ENCODE measurements at places on chromosomes 2 and 18.

DNA sequence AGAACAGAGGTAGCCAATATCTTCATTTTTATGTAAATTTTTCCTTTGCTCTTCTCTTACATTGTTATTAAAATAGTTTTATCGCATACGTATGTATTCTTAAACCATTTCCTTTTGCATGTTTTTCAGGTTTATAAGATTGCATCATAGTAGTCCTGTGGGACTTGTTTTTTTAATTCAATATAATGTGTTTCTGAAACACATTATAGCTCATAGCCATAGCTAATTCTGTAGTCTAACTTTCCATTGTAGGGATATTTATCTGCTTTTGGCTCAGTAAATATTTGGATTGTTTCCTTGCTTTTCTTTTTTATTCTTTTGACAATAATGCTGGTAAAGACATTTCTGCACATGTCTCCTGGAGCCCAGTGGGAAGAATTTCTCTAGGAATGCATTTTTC lies 484.3 kb downstream of the PTPRM start:
- DNase-seq = no peak

DNA sequence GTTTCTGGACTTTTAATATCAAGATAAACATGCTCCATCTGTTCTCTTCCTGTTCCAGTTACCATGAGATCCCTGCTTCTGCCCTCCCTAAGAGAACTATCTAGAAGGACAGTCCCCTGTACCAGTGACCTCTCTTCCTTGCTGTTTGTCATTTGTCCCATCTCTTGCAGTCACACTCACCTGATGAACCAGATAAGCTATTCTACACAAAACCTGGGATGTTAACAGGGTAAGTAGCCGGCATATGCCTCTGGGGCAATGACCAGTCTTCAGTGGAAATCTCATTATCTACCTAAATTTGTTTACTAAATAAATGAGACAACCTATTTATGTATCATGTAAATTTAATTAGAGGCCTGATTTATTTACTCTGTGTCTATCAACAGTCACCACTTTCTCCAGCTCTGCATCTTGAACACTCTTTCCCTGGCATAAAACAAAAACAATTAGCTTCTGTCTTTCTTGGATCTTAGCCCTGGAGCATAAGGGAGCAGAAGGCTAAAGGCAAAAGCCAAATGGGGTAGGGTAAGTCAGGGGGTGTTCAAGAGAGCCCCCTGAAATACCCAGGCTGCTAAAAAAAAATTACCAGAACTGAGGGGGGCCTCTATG lies 337.7 kb downstream of the ALK start:
- DNase-seq = no peak

- no peak for DNase-seq
Observed at GRCh38 chr18:42264497-42264896, 309.5 kb downstream of the PIK3C3 start.

GRCh38 chr2:81436256-81436655 lies 1131.7 kb upstream of the LRRTM1 start:
- DNase-seq = no peak

DNA sequence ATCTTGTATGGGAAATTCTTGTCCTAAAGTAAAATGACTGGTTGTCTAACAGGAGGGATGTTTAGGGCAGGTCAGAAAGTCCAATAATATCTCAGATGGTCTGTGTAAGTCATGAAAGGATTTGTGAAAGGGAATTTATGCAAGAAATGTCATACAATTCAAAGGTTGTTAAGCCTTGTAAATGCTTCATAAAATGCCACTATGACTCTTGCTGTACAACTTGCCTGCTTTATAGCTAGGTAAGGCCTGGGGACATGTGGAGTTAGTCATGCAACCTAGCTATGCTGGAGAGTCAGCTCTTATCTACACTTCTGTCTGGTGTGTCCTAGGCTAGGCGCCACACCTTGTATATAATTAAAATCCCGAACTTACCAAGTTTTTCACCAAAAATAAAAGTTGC lies 36.9 kb upstream of the VWA3B start:
- no peak for DNase-seq

GRCh38 chr2:160051371-160051800 lies 11.0 kb downstream of the PLA2R1 start:
- no peak for DNase-seq

- no peak for DNase-seq
Observed at GRCh38 chr2:118638453-118638852, 209.0 kb downstream of the EN1 start.

- DNase-seq = no peak
Observed at GRCh38 chr2:74982577-74982976, 24.1 kb downstream of the POLE4 start.

- DNase-seq = no peak
Observed at GRCh38 chr2:46120792-46121555, 176.2 kb upstream of the EPAS1 start.

- DNase-seq = no peak
Observed at GRCh38 chr2:228556717-228557116, 375.2 kb upstream of the SPHKAP start.

- no peak for DNase-seq
Observed at GRCh38 chr2:207401338-207401737, 128.4 kb upstream of the CREB1 start.

DNA sequence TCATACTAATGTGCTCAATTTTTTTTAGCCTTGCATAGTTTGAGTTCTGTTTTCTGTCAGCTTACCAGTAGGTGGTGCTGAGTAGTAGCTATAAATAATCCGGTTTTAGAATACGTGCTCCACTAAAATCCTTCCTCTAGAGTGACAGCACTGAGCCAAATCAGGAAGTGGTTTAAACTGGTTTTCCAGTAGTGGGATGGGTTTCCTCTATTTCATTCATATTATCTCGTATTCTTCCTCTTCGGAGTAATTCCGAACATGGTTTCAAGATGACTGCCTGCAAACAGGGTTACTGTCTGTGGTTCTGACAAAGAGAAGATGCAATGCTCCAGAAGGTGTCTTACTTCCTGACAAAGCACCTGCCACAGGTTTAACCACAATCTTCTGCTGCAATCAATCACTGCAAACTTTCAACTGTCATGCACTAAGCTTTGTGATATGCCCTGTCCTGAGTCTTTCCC lies 496.9 kb upstream of the VRK2 start:
- DNase-seq = no peak

DNA sequence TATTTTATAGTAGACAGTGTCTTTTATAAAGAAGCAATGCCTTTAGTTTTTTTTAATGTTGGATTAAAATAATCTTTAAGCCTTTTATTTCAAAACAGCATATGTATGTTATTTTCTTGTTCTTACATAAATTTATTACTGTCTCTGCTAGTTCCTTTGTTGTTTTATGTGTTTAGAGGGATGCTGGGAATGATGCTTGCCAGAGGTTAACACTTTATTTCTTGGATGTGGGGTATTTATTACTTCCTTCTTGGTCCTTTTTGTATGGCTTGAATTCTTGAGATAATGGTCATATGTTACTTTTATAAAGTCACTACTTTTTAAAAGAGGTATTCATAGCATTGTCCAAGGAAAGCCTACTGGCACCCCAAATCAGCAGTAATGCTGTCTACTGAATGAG lies 63.1 kb downstream of the ANKRD12 start:
- DNase-seq = no peak

GRCh38 chr2:141610564-141611175 lies 520.1 kb downstream of the LRP1B start:
- no peak for DNase-seq

- no peak for DNase-seq
Observed at GRCh38 chr2:231190531-231191197, 7.8 kb upstream of the ARMC9 start.

GRCh38 chr2:20507166-20507692 lies 60.4 kb downstream of the RHOB start:
- no peak for DNase-seq

DNA sequence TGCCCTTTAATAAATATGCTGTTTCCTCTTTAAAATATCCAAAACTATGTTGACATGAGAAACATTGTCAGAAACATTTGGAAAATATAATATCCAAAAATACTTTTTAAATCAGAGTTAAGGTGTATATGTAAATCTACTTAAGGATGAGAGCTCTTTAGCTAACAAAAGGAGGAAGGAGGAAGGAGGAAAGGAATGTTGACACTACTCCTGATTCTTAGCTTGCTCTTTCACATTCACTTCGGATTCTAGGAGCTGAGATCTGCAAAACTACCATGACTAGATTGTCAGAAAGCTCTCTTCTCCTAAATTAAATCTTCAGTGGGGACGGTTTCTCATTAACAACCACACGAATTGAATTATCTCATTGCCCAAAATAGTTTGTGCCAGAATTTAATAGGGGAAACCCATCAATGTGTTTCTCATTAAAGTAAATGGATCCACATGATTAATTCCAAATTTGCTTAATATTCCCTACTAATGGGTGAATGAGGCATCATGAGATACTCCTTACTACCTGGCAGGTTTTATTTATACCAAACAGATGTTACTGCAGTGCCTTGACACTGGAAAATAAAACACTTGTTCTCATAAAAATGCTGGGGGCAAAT lies 509.1 kb downstream of the MBD2 start:
- DNase-seq = no peak

GRCh38 chr2:71456617-71457016 lies 3.3 kb downstream of the DYSF start:
- DNase-seq = no peak

GRCh38 chr18:55161916-55162315 lies 202.7 kb upstream of the CCDC68 start:
- no peak for DNase-seq

DNA sequence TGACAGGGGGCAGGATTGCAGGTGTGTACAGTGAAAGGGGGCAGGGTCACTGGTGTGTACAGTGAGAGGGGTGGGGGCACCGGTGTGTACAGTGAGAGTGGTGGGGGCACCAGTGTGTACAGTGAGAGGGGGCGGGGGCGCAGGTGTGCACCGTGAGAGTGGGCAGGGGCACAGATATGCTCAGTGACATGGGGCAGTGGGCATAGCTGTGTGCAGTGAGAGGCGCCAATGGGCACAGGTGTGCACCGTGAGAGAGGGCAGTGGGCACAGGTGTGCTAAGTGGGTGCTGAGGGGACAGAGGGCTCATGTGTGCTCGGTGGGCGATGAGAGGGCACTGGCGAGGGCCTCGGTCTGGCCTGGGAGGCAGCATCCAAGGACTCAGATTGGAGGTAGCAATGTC lies 63.0 kb downstream of the GREB1 start:
- no peak for DNase-seq

DNA sequence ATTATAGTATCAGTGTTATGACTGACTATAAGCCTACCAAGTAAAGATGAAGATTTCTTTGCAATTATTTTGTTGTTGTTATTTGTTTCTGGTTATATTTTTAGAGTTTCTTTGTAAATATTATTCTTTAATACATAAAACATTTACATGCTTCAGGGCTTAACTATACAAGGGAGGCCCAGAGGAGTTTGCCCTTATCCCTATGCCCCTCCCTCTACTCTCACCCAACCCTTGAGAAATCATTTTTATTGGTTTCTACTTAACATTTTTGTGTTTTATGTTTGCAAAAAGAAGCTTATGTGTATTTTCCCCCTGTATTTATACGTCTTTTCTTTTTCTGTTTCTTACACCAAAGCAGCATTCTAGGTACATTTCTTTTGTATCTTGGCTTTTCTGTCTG lies 30.5 kb downstream of the MRPS9 start:
- DNase-seq = no peak

GRCh38 chr2:23777826-23778225 lies 149.1 kb downstream of the ATAD2B start:
- DNase-seq = no peak

- no peak for DNase-seq
Observed at GRCh38 chr2:78845664-78846185, 179.8 kb upstream of the REG3G start.

- no peak for DNase-seq
Observed at GRCh38 chr2:42971947-42972736, 179.8 kb upstream of the HAAO start.

DNA sequence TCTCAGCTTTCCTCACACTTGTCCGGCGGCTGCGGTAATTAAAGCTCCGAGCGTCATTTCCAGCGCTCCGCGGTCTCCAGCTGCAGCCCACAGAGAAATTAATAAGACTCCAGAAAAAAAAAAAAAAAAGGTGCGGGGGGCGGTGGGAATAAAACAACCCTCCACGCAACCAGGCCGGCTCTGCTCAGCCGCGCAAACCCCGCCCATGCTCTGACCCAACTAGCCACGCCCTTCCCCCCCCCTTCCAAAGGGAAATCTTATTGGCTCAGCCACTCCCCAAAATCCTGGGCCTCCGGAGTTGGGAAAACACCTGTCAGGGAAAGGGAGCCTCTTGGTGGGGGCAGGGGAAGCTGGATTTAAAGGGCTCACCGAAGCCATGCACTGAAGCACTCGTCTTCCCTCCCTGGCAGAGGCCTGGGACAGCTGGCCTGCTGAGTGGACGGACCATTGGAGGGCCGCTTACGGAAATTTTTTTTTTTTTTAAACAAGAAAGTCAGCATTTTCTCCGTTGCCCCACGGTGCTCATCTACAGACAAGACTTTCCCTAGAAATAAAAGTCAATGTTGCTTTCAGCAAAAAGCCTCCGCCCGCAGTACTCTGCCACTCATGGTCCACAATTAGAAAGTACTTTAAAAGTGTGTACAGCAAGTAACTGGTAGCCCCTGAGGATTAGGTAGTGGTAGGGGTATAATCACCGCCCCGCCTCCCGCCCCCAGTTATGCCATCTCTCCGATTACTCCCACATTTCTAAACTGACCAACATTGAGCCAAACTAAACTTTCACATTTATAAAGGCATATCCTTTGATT lies 674 bp upstream of the ERBB4 start:
- DNase-seq = no peak

DNA sequence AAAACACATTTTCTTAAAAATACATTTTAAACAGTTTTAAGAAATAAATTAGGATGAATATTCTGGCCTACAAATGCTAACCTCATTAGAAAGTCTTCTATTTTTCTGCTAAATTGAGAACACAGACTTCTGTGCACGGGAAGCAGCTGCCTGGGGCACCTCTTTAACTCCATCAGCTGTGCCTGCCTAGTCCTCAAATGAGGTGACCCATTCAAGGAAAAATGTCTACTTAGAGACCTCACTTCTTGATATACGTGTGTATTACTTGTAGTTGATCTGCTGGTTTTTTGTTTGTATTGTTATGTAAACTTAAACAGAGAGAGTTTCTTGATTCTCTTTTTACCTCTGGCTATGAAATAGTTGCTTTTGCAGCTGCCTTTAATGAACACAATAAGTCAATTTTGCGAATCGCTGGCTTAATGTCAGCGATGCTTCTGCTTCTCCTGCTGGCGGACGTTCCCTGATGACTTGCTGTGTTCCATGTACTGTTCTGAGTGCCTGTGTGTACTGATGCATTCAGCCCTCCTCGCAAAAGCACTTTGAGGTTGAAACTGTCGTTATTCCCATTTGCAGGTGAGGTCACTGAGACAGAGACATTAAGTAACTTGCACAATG lies 88.7 kb upstream of the TXNDC2 start:
- DNase-seq = no peak

GRCh38 chr2:72745679-72746368 lies 80.0 kb downstream of the EXOC6B start:
- no peak for DNase-seq

DNA sequence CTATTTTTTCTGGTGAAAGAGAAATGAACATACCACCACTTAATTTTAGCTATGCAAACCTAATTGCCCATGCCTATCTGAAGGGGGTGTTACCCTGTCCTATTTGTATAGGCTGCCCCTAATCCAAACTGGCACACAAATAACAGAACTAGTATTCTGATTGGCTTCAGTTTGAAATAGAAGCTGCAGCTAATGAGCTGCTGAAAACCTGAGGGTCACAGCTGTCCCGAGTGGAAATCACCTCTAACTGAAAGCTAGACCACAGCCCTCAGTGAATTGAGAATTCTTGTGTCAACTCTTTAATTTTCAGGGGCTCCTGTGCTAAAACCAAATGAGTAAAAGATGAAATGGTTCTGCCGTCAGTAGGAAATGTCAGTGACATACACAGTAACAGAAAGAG lies 28.7 kb downstream of the CCDC141 start:
- no peak for DNase-seq
